ENCODE measurements at places on chromosomes 1 and 21. TPM values are rescaled to one million over a fixed set of nuclear protein-coding genes. Genes with fewer than 3 reads are reported as not detected.

GRCh38 chr1:56435434-56436262 is 143.7 kb downstream of the PLPP3 start:
- no peak for DNase-seq

DNA sequence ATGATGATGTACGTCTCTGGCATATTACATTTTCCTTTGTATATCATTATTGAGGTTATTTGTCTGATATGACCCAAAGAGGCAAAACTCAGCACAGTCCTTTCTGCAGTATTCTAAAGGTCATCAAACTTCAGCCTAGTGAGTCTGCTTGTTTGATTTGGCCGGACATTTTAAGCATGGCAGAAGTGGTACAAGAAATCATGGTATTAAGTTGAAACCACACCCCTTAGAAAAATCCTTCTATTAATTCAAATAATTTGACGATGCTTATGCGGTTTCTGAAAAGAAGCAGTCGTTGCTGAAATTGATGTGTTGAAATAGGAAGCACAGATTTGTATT is 5.1 kb downstream of the ETS2 start:
- no peak for DNase-seq

DNA sequence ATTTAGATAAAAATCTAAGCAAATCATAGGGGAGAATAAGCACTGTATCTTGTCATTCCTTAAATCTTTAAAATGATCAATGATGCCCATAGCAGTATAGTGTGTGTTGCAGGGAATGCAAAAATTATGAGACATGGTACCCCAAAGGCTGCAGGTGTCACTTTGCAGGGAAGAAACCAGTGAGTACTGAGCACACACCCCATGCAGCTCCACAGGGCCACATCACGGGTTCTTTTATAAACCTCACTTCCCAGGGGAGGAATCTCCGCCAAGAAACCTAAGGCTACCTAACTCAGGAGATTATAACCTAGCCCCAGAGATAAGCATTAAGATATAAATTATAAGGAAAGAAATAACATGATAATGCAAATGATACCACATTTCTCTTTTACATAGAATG is 115.6 kb downstream of the APP start:
- no peak for DNase-seq

DNA sequence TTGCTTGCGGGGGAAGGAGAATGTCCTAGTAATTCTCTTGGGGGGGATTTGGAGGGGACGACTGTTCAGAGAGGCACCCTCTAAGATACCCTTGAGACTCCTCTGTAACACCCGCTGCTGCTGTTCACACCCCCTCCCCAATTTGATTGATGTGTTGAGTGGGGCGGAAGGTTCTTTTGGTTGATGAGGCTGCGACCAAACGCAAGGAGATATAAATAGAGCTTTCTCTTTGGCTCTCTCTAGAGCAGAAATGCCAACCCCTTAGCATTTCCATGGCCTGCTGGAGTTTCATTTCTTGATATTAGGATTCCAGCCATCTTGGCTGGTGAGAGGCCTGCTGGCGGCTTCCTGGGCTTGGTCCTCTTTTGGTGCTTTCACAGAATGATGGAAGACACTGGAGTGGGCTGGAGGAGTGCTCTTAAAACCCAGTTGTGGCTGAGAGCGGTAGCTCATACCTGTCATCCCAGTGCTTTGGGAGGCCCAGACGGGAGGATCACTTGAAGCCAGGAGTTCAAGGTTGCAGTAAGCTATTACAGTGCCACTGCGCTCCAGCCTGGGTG is 2.0 kb downstream of the PIK3CD start:
- DNase-seq: no peak

- DNase-seq: peak; percentile 88
These were observed at the start of gene TRIM62 for GRCh38 chr1:33181921-33182341. Gene TRIM62 (minus strand): TSS chr1:33182043. CDS start chr1:33181432, 611 bp downstream.

GRCh38 chr1:39102537-39103327 is 76.6 kb downstream of the NDUFS5 start:
- peak; percentile 35 for DNase-seq

- no peak for DNase-seq
These were observed 104.8 kb upstream of the KRTAP19-8 start for GRCh38 chr21:31143036-31143435.

GRCh38 chr1:99740141-99740540 is 26.3 kb downstream of the FRRS1 start:
- DNase-seq: no peak

- peak; percentile 69 for DNase-seq
These were observed at the start of gene C1orf56 for GRCh38 chr1:151047591-151047924. Gene C1orf56 (plus strand): TSS chr1:151047751. CDS start chr1:151047848, 97 bp downstream.

DNA sequence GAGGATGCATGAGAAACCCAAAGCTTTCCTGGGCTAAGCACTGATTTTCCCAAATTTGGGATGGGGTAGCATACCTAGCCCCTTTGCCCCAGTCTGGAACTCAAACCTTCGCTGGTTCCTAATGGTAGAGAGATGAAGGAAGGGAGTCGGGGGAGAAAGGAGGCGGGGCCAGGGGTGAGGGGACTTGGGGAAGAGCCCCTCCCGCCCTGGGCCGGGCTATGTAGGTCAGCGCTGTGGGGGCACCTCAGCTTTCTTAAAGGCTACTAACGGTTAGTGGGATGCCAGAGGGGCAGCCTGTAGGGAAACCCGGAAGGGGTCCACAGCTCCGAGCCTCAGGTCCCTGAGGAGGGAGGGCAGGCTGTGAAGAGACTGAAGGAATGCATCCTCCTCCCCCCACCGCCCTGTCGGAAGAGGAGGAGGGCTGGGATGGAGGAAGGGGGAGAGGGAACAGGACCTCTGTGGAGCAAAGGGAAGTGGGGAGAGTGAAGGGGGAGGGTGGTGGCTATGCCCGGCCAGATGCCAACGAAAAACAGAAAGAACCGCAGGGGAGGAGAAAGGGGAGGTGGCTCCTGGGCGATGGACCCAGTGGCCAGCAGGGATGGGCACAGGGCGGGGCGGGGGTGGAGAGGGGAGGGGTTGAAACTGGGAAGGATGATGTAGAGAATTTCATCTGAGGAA is 1.3 kb downstream of the CADM3 start:
- DNase-seq: no peak

DNA sequence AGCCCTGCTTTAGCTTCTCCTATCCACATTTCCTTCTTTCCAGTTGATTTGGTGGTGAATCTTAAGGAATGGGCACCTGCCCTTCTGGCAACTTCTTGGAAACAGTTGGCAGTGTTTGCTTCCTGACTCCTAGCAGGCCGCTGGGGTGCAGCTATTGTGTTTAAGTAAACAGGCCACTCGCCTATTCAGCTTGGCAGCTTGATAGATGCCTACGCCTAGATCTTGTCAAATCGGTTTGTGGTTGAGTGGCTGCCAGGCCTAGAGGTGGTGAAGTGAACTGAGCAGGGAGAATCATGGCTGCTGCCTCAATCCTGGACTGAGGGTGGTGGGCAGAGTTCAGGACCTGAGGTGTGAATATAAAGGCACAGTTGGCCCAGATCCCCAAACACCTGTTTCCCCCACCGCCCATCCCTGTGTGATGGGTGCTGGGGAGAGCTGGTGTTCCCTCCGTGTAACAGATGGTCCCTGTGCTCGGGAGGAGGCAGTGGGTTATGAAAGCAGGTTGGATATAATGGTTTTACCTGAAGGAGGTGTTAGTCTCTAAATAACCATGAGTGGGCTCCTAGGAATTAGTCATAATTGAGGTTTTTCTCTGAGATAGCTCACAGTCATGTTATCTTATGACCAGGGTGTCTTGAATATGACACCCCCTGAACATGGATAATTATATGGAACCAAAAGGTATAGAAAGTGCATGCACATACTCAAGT is 940 bp upstream of the PLA2G2C start:
- DNase-seq: peak; percentile 59

Gene WDR3
- total RNA-seq: 36.2 TPM

Gene PRRX1
- total RNA-seq: not detected

Gene RPS27
- 1,821 TPM for total RNA-seq
